ENCODE measurements at places on chromosomes 7 and 10.

- no peak for DNase-seq
Measured at GRCh38 chr10:119003572-119004289, 25.8 kb upstream of the NANOS1 start.

DNA sequence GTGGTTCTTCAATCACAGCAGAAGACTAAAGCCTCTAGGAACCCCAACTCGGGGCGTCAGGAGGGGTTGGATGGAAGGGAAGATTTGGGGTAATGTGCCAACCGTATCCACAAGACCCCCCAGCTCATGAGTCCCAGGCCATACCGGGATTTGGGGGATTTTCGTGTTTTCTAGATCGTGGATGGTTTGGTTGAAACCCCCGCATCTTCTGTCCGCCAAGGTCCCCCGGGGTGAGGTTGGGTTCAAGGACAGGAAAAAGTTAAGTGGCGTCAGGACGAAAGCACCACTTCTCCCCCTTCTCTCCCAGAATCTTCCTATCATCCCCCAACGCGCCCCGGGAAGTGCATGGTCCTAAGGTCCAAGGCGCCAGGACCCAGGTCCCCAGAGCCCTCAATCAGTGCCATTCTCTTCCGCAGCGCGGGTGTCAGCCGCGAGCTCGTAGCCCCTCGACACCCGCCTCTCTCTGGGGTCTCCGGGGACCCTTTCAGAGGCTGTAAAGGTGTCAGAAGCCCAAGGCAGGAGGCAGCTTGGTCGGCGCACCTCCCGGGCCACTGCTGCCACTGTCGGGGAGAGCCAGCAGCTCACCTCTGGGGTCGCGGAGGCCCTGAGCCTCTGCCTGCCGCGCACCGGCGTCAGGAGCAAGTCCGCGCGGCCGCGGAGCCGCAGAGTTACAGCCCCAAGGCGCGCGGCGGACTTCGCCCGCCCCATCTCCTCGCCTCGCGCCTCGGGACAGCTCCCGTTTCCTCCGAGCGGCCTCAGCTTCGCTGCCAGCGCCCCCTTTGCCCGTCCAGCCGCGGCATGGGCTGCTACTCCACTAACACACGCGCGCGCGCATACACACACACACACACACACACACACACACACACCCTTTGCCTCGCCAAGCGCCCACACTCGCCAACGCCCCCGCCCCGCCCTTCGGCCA, 1.5 kb downstream of the MKX start:
- no peak for DNase-seq

DNA sequence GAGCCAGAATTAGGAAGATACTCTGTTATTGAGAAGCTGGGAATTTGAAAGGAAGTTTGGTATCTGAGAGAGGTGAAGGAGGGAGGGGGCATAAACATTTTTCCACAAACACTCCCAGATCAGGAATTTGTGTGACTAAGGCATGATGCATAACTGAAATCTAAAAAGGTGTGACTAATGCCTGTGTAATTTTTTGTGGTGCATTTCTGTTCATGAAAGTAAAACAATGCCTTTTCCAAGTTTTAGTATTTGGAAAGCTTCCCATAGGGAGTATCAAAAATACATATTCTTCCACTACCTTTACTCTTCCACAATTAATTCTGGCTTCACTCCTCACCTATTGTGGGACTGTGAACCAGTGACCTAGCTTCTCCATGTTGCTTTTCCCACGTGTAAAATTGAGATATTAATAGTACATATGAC, 56.4 kb upstream of the CAV2 start:
- DNase-seq, result no peak

DNA sequence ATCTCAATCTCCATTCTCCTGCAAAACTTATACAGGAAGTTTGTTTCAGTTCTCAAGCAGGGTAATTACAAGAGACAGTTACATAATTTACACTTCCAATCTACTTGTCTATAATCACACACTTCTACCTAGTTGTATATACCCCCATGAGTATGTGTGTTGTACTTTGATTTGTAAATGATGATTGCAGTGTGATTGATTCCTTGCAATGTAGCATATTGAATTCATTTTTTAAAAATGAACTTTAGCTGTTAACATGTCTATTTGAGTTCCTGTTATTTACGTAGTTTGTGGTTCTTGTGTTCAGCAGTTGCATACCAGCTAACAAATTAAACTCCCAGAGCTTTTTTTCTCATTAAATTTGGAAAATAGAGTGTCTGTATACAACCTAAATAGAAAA, 102.5 kb upstream of the SAMD8 start:
- DNase-seq, result no peak

GRCh38 chr7:123836656-123837055, 8.3 kb upstream of the HYAL4 start:
- no peak for DNase-seq

DNA sequence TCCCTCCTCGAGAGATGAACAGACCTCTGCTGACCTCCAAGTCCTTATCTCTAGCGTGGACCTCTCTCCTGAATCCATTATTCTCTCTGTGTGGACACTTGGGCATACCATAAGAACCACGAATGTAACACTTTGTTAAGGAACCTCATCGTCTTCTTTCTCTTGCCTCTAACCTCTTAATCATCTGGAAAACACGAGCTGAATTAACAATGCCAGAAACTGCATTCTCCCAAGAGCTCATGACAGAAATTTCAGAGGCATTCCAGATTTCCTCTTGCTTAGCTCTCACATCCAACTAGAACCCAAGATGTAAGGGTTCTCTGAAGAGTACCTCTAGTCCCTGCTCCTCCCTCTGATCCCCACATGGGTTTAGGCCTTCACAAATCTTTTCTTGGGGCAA, 101.5 kb downstream of the TRIL start:
- no peak for DNase-seq

DNA sequence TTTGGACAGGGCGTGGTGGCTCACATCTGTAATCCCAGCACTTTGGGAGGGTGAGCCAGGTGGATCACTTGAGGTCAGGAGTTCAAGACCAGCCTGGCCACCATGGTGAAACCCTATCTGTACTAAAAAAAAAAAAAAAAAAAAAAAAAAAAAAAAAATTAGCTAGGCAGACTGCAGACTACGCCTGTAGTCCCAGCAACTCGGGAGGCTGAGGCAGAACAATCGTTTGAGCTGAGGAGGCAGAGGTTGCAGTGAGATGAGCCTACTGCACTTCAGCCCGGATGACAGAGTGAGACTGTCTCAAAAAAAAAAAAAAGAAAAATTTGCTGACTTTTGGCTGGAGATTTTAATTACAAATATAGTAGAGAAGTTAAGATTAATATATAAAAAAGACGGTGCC, 104.0 kb downstream of the HIPK2 start:
- no peak for DNase-seq

GRCh38 chr10:48450233-48450740, 143.8 kb downstream of the MAPK8 start:
- DNase-seq, result no peak

DNA sequence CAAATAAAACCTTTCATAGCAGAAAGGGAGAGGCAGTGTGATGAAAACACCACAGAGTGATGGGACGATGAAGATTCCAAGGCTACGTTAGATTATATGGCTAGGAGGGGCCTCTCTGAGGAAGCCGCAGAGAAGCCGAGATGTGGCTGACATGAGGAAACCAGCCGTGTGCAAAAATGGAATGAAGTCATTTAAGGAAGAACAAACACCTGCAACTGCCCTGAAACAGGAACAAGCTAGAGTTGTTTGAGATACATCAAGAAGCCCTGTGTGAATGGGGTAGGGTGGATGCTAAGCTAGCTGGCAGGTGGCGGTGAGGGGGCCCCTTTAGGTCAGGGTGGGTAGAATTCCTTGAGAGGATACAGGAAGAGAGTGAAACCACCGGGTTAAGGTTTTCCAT, 129.5 kb downstream of the KLF6 start:
- no peak for DNase-seq

GRCh38 chr7:150857276-150858055, 5.1 kb downstream of the AOC1 start:
- DNase-seq, result no peak

DNA sequence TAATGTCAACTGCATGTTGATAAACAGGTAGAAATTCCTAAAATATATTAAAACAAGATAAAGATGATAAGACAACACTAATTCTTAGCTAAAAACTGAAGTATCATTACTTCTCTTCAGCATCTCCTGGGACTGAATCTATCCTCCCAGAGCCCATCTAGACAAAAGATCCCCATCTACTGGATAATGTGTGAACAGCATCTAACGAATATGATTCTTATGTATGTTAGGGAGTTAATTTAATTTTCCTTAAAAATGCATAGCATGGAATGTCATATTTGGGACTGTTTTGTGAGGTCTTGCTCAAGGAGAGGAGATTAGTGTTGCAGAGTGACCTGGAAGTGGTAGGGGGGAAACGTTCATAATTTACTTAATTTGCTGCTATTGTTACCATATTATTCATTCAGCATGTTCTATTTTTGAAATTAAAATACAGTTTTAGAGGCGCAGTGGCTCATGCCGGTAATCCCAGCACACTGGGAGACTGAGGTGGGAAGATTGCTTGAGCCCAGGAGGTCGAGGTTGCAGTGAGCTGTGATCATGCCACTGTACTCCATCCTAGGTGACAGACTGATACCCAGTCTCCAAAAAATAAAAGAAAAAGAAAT, 305.1 kb upstream of the CSTF2T start:
- no peak for DNase-seq

- no peak for DNase-seq
Measured at GRCh38 chr10:26698909-26699308, 1.4 kb downstream of the PDSS1 start.

- no peak for DNase-seq
Measured at GRCh38 chr10:118873738-118874105, 119.0 kb upstream of the CACUL1 start.

GRCh38 chr10:69071610-69072009, 16.3 kb upstream of the SRGN start:
- DNase-seq, result no peak

GRCh38 chr7:121329191-121330052, 622 bp downstream of the WNT16 start:
- DNase-seq, result no peak

- DNase-seq, result no peak
Measured at GRCh38 chr10:89295597-89295996, 6.2 kb upstream of the IFIT2 start.

All from T follicular helper cell (primary cell).